ENCODE measurements at places on chromosomes 2 and 18. TPM values are rescaled to one million over a fixed set of nuclear protein-coding genes. Genes with fewer than 3 reads are reported as not detected.

The MTCL1 gene
- total RNA-seq: 45.1 TPM

- no peak for DNase-seq
Measured at GRCh38 chr2:20104900-20105545, 53.6 kb upstream of the LAPTM4A start.

The GKN1 gene
- not detected for total RNA-seq

DNA sequence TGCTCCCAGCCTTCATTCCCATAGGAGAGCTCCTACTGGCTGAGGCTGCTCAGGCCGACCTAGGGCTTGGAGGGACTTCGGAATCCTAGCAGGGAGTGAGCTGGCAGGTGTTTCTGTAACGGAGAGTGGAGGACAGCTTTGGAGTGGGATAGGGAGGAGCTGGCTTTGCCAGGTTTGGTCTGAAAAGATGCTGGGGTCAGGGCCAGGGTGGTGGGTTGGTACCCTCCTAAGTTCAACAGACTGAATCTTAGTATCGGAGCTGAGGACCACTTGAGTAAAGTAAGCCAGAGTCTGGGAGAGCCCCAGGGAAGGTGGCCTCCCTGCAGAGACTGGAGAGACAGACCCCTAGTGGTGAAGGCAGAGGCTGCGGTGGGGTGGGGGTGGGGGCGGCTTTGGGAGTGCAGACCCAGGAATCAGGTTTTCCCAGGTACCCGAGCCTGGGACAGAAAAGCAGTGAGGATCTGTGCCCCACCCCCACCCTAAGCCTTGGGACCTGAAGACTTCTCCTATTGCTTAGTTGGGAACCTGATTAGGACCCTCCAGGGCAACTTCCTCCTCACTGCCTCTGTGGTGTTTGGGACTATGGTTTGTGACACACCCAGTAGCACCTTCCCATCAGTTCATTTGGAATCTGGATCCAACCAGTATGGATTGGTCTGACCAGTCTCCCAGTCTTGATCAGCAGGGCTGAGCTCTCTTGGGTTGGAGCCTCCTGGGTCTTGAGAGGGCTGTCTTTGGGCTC lies 3.0 kb downstream of the CNNM4 start:
- DNase-seq: peak; percentile 65

GRCh38 chr18:67525328-67526099 lies 9.0 kb upstream of the DSEL start:
- no peak for DNase-seq

DNA sequence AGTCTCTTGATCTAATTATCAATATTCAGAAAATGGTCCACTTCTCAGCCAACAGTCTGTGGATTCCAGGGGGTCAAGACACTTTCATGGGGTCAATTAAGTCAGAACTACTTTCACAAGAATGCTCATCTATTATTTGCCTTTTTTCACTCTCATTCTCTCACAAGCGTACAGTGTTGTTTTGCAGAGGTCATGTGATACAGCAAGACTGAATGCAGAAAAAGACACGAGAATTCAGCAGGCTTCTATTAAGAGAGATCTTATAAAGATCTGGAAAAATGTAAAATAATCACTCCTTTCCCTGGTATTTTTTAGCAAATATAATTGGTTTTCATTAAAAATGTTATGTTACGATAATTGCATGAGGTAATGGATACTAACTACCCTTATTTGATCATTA lies 8.7 kb downstream of the RPRD1A start:
- no peak for DNase-seq

- DNase-seq: no peak
Measured at GRCh38 chr2:209529579-209529978, 105.7 kb downstream of the MAP2 start.

DNA sequence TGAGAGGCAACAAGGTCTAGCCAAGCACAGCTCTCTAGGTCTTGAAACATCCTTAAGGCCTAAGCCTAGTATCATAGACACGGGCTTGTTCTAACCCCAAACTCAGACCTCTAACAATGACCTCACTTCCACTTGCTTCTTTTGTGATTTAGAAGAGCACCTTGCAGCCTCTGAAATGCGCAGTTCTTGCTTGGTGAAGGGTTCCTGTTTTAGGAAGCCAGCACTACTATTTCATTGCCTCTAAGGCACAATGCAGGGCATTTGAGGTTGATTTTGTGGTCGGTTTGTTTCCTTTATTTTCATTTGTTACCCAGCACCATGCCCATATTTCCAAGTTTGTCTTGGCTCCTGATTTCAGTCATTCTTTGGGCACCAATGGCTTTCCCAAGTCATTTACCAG lies 117.0 kb upstream of the CYP1B1 start:
- DNase-seq: peak; percentile 31
